ENCODE measurements at places on chromosomes 13 and 19.

DNA sequence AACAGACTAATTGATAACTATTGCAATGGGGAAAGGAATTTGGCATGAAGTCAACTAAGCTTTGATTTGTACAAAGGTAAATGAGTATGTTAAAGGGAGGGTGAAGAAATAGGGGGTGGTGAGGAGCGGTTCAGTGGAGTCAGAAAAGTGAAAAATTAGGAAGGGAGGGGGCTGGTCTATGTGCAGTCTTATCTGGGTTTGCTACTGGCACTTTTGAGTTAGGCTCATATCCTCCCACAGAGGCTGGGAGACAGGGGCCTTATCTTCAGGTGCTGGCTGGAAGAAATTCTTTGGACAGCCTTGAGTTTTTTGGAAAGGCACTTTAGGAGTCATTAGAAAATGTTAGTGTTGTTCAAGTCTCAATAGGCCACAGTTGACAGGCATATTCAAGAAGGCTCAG, 11.1 kb downstream of the ZNF302 start:
- DNase-seq: no peak

- no peak for DNase-seq
These were observed 1719.7 kb upstream of the SLC10A2 start for GRCh38 chr13:104785952-104786351.

GRCh38 chr13:47408546-47409319, 511.9 kb upstream of the HTR2A start:
- DNase-seq: no peak

DNA sequence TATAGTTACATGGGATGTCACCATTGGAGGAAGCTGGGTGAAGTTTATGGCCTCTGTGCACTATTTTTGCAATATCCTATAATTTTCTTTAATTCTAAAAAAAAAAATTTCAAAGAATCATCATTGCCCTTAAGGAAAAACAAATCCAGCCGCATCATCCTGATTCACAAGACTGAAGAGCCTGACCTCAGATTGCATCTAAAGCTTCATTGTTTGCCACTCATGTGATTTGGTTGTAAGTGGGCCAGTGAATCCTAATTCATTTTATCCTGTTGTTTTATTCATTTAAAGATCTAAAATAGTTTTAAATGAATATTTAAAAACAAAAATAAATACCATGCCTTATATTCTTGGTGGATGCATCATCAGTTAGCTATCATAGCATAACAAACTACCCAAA, 504.5 kb downstream of the TBC1D4 start:
- DNase-seq: no peak

- no peak for DNase-seq
These were observed 27.7 kb downstream of the EFNB2 start for GRCh38 chr13:106507560-106508274.

- DNase-seq: no peak
These were observed 570.9 kb downstream of the GPC6 start for GRCh38 chr13:93797463-93797862.

- no peak for DNase-seq
These were observed 351.4 kb downstream of the KCNRG start for GRCh38 chr13:50366488-50367174.

- DNase-seq: no peak
These were observed 16.2 kb upstream of the MED4 start for GRCh38 chr13:48110931-48111721.

DNA sequence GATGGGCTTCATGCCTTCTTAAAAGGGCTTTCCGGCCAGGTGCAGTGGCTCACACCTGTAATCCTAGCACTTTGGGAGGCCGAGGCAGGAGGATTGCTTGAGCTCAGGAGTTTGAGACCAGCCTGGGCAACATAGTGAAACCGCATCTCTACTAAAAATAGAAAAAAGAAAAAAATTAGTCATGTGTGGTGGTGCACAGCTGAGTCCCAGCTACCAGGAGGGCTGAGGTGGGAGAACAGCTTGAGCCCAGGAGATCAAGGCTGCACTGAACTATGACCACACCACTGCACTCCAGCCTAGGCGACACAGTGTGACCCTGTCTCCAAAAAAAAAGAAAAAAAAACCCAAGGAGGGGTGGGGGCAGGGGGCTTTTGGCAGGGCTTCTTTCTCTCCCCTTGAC, 7.2 kb downstream of the CARS2 start:
- DNase-seq: no peak

- peak; percentile 64 for DNase-seq
These were observed 13.1 kb downstream of the GRAMD1A start for GRCh38 chr19:35013041-35013819.

GRCh38 chr13:70849222-70849621, 741.0 kb upstream of the KLHL1 start:
- DNase-seq: no peak

DNA sequence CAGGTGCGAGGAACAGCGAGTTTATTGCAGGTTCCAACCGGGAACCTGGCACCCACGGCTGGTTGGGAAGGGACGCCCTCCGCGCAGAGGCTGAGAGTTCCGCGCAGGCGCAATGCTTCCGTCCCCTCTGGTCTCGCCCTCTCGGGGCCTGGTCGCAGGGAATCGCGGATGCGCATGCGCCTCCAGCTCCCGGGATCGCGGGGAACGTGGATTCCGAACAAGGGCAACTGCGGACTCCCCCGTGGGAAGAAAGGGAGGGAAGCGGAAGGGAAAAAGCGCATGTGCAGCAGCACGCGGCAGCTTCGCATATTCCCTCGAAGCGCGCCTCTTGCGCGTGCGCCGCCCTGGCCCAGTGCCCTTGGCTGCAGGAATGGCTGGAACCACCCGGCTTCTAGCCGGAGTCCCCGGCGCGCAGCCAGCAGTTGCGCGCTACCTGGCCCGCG, 1.1 kb downstream of the TSSK6 start:
- no peak for DNase-seq

DNA sequence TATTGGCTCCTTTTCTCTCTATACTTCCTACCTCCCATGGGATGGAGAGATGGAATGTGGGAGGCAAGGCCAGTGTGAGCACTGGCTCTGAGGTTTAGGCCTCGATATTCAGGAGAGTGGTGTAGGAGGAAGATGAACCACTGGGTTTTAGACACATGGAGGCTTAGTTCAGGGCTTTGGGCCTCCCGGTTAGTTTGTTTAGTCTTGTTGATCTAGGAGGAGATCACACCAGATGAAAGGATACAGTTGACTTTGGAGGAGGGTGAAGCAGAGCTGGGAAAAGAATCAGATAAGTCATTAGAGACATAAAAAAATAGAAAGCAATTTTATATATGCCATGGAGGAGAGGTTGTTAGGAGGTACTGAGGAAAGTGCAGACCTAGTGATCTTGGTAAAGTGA, 30.9 kb downstream of the RNASEH2B start:
- DNase-seq: no peak

GRCh38 chr13:47503475-47503874, 497.6 kb downstream of the SUCLA2 start:
- no peak for DNase-seq

DNA sequence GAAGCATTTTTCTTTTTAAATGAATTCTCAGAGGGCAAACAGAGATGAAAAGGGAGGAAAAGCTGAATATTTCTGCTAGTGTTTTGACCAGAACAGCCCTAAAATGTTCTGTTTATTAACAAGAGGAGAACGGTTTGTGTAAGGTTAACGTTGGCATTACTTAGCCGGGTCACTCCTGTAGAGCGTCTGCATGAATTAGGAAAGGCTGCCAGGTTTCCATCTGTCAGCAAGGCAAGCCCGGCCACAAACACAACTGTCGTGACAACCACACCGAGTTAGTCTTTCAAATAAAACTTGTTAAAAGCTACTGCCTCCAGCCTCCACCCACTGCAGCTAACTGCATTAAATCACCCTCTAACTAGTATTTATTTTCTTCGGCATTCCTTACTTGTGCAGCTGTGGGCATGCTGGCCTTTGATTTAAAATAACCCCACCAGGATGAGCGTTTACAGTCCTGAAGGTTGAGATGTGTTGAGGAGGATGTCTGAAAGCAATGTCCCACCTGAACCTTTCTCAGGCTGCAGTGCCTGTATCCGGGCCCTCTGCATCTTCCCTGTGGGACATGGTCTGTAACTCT, 527.9 kb downstream of the FGF9 start:
- DNase-seq: no peak

DNA sequence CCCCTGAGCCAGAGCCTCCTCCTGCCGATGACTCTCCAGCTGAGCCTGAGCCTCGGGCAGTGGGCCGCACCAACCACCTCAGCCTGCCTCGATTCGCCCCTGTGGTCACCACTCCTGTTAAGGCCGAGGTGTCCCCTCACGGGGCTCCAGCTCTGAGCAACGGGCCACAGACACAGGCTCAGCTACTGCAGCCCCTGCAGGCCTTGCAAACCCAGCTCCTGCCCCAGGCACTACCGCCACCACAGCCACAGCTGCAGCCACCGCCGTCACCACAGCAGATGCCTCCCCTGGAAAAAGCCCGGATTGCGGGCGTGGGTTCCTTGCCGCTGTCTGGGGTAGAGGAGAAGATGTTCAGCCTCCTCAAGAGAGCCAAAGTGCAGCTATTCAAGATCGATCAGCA, 3.6 kb downstream of the KMT2B start:
- DNase-seq: no peak

- no peak for DNase-seq
These were observed 2.1 kb upstream of the CEACAM7 start for GRCh38 chr19:41689993-41690800.

- peak; percentile 59 for DNase-seq
These were observed 25.1 kb upstream of the KCTD15 start for GRCh38 chr19:33771384-33772101.

DNA sequence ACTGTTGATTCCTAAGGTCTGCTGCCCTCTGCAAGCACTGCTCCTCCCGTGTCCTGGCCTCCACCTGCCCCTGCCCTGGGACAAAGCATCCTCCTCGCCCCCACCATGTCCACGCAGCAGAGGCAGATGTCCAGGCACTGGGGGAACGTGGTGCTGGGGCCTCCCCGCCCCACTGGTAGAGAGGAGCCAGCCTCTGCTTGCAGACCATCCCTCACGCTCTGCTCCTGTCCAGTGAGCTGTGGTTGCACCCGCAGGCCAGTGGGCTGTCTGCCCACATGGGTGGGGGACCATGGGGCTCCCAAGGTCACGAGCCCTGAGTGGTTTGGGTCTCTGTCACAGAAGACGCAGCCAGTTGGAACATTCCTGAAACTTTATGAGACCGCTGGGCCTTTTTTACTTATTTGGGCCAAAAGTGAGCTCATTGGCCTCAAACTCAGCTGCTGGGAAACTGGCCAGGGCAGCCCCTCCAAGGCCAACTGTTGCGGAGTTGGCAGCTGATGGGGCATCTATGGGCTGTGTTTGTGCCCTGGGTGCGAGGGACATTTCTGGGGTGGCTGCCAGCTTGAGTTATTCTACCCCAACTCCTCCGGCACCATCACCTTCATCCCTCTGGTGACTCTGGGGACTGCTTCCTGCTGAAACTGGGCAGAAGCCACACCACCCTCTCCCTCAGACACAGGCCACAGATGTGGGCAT, 64.8 kb upstream of the F7 start:
- DNase-seq: no peak

DNA sequence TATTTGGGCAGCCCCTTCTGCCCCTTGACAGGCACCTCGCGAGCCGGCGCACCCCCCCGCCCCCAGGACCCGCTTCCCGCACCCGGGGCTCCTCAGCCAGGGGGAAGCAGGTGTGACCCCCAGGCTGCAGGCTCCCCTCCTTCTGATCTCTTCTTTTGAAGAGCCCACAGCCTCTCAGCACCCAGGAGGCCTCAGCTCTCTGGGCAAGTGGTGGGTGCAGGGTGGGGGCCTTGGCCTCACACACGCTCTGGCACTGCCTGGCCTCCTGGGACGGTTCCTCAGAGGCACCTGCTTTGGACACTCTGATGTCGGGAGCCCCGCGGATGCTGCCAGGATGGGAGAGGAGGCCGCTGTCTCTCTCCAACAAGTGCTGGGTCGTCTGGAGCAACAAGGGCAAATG, 1.5 kb upstream of the C13orf46 start:
- no peak for DNase-seq

GRCh38 chr13:100547791-100548201, 40.8 kb downstream of the GGACT start:
- DNase-seq: no peak

GRCh38 chr19:27672309-27673047, 1540.5 kb downstream of the UQCRFS1 start:
- DNase-seq: no peak

GRCh38 chr13:31846961-31847752, 107.8 kb downstream of the RXFP2 start:
- no peak for DNase-seq

DNA sequence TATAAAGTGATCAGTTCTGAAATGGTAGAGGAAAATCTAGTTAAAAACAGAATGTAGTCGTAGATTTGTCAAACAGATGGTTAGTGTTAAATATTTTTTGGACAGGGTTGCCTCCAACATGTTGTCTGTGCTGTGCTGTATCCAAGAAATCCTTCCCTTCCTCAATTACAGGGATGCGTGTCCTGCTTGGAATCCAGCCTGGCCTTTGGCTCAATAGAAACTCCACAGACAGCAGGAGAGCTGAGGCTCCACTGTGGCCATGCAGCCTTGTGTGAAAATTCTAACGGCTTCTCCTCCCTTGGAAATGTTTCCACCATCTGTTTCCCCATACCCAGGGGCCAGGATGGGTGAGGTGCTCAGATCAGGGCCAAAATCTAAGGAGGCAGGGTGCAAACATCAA, 67.7 kb upstream of the USP29 start:
- no peak for DNase-seq

- no peak for DNase-seq
These were observed 193.1 kb downstream of the KCTD12 start for GRCh38 chr13:76693086-76693485.

DNA sequence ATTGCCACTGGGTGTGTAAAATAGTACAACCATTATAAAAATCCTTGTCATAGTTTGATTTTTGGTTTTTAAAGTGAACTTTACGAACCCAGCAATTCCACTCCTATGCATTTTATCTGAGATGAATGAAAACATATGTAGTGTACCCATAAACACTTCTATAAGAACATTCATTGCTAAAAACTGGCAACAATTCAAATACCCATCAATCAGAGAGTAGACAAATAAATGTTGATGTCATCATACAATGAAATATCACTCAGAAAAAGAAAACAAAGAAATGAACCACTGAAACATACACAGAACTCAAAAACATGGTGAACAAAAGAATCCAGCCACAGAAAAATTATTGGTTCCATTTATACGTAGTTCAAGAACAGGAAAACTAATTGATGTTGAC, 202.3 kb downstream of the ABCC4 start:
- no peak for DNase-seq

DNA sequence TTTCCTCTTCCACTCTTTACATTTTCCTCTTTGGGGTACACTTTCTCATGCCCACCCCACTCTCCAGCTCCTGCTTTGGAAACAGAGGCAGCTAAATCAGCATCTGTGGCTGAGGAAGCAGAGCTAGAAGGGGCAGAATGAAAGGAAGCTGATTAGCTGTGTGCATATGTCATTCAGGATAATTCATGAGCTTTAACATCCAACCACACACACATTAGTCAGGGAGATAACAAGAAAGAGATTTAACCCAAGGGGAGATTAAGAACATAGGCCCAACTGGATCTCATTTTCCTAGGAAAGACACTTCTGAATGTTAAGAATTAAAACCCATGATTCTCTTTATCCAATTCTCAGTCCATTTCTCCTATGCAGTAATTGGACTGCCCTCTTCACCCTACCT, 405.5 kb downstream of the TBC1D4 start:
- no peak for DNase-seq

- no peak for DNase-seq
These were observed 35.6 kb upstream of the TPTE2 start for GRCh38 chr13:19596960-19597361.

GRCh38 chr19:3570606-3571011, 2.1 kb upstream of the HMG20B start:
- DNase-seq: no peak

GRCh38 chr13:65985612-65986011, 1244.5 kb downstream of the PCDH9 start:
- DNase-seq: no peak
